ENCODE measurements at places on chromosomes 16 and 17.

- no peak overlapping the region for H3K27ac ChIP-seq
- no peak overlapping the region for H3K4me3 ChIP-seq
- no peak for ATAC-seq
- H3K36me3 ChIP-seq = no peaks in the 10 kb centered on the region
- H3K27me3 ChIP-seq = peaks cover 57% of the 10 kb centered on the region
- no peaks in the 10 kb centered on the region for H3K4me1 ChIP-seq
Observed at GRCh38 chr16:86574646-86575045, 3.7 kb upstream of the FOXL1 start.

- no peak overlapping the region for H3K4me3 ChIP-seq
- H3K4me1 ChIP-seq = peaks cover 7% of the 10 kb centered on the region
- H3K27ac ChIP-seq = no peak overlapping the region
Observed at GRCh38 chr16:89589241-89589926, 13.8 kb downstream of the CPNE7 start.

GRCh38 chr17:17503566-17504130 is 7.5 kb upstream of the RASD1 start:
- no peaks in the 10 kb centered on the region for H3K27me3 ChIP-seq
- ATAC-seq = no peak
- no peaks in the 10 kb centered on the region for H3K4me1 ChIP-seq
- no peaks in the 10 kb centered on the region for H3K36me3 ChIP-seq

DNA sequence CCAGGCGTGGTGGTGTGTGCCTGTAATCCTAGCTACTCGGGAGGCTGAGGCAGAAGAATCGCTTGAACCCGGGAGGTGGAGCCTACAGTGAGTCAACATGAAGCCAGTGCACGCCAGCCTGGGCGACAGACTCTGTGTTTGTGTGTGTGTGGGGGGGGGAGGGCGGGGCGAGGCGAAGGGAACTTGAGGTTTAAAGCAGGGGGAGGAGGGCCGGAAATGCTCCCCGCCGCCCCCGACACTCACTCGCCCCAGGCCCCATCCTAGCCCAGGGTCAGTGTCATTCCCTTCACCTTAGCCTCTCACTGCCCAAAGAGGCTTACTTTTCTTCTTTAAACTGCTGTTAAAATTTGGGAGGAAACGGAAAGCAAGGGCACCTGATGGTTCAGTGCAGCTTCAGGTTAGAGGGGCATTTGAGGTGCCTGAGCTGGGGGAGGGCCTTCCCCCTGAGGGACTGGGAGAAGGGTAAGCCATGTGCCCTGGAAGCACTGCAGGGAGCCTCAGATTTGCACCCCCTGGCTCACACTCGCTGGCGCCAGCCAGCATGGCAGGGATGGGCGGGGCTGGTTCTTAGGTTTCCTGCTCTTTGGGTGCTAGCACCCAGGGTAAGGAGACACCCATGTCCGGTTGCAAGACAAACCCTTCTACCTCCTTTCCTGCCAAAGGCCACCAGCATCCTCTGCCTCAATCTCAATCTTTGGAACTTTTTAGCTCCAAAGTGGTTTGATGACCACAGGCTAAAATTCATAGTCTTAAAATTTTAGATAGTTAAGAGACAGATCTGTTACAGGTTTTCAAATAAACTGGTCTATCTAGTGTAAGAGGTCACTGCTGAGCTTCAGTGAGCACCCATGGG is 2.2 kb upstream of the LIMD2 start:
- H3K4me3 ChIP-seq = peak overlapping the region; percentile 95
- peaks cover 51% of the 10 kb centered on the region for H3K36me3 ChIP-seq
- no peaks in the 10 kb centered on the region for H3K27me3 ChIP-seq
- peaks cover 37% of the 10 kb centered on the region for H3K4me1 ChIP-seq
- peak overlapping the region; percentile 94 for H3K27ac ChIP-seq

DNA sequence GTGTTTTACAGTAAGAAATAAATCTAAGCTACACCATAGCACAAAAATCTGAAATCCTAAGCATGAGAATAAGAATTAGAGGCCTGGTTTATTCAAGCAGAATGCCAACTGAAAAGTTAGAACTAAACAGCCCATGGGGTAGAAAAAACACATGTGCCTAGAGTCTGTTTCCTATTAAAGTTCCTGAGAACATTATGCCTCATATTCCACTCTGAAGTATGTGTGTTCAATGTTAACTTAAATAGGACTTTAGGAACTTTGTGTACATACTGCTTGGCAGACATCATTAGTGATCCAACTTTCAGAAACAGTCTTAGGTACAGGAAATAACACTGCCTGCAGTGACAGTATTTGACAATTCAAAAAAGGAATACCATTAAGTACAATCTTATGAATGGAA is 18.2 kb downstream of the HEATR6 start:
- no peak for ATAC-seq
- no peak overlapping the region for H3K4me3 ChIP-seq
- no peaks in the 10 kb centered on the region for H3K4me1 ChIP-seq
- peaks cover 99% of the 10 kb centered on the region for H3K36me3 ChIP-seq
- no peak overlapping the region for H3K27ac ChIP-seq
- no peaks in the 10 kb centered on the region for H3K27me3 ChIP-seq

- H3K27ac ChIP-seq = no peak overlapping the region
- H3K27me3 ChIP-seq = peaks cover 8% of the 10 kb centered on the region
- H3K4me1 ChIP-seq = no peaks in the 10 kb centered on the region
- H3K4me3 ChIP-seq = no peak overlapping the region
- ATAC-seq = no peak
Observed at GRCh38 chr17:72025113-72025512, 95.7 kb upstream of the SOX9 start.

DNA sequence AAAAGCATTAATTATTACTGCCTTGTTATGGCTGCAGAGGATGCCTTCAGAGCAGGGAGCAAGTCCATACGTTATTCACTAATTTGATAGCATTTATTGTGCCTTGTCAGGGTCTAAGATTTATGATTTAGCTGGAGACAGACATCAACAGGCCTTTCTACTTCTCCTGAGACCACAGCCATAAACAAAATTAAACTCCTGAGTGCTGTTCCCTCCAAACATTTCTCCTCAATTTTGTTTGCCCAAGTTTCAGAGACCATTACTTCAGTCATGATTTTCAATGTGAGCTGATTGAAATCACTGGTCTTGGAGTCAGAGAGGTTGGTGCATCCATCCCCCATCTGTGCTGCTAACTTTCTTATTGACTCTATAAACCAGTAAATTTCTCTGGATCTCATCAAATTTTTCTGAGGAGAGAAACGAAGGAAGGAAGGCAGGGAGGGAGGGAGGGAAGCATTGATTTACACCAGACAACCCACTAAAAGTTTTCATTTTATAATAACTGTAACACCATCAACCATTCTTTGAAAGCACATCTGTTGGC is 423.6 kb upstream of the CDH11 start:
- H3K36me3 ChIP-seq = no peaks in the 10 kb centered on the region
- no peaks in the 10 kb centered on the region for H3K4me1 ChIP-seq
- H3K27ac ChIP-seq = no peak overlapping the region
- H3K4me3 ChIP-seq = no peak overlapping the region
- H3K27me3 ChIP-seq = no peaks in the 10 kb centered on the region

DNA sequence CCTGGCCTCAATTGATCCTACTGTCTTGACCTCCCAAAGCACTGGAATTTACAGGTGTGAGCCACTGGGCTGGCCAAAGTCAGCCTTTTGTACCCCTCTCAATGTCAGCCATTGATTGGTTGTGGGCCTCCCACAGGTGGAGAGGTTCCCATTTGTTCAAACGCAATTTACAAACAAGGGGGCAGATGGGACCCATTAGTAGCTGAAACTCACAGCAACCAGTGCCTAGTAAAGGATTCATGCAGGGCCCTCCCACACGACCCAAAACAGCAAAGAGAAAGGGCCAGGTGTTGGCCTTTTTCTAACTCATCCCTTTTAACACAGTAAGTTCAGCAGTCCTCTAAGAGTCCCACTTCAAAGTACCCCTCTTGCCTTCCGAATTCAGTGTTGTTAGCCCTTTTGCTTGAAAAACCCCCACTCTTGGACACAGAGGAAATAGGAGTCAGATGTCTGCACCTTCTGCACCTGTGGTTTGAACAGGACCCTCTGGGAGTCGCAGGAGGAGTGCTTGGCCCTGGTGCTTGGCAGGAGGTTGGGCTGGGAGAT is 89.2 kb downstream of the PITPNC1 start:
- ATAC-seq = no peak
- no peaks in the 10 kb centered on the region for H3K36me3 ChIP-seq
- H3K27me3 ChIP-seq = no peaks in the 10 kb centered on the region
- H3K4me1 ChIP-seq = peaks cover 41% of the 10 kb centered on the region
- H3K4me3 ChIP-seq = peak overlapping the region; percentile 5

DNA sequence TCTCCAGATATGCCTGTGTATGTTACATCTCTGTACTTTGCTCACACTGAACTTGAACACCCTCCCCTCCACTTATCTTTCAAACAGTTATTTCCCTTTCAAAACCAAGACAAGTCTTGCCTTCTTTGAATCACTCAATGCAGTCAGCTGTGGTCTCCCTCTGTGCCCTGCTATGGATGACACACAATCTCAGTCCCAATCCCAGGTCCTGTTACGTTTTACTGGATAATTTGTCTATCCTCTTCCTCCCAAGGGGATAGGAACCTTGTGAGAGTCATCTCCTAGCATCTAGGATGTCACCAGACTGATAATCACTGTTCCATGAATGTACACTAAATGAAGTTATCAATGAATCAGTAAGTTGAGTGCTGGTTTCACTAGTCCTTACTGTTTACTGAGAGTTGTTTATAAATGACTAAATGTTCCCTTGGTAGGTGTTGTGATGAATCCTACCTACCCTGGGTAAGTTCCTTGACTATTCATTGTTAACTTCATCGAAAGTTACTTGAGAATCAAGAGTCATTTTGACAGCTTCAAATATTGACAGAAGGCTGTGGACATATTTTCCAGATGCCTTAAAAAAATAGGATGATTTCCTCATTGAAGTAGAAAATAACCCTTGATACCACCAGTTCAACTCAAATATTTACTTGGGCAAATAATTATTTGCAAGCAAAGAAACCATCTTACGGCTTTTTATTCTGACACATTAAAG is 244.9 kb downstream of the PRKCA start:
- H3K27me3 ChIP-seq = no peaks in the 10 kb centered on the region
- peaks cover 37% of the 10 kb centered on the region for H3K4me1 ChIP-seq
- H3K4me3 ChIP-seq = peak overlapping the region; percentile 56
- ATAC-seq = peak; percentile 88
- H3K27ac ChIP-seq = peak overlapping the region; percentile 89

Measured in activated T-helper 17 cell treated with anti-CD3 and anti-CD28 coated beads, Interleukin-2, amount 50 U/mL, for 72 hours (primary cell).